Fibroblast of upper back skin (primary cell): ENCODE measurements at places on chromosomes 3 and 15.

GRCh38 chr3:25457671-25458419, 29.8 kb downstream of the RARB start:
- DNase-seq = no peak

DNA sequence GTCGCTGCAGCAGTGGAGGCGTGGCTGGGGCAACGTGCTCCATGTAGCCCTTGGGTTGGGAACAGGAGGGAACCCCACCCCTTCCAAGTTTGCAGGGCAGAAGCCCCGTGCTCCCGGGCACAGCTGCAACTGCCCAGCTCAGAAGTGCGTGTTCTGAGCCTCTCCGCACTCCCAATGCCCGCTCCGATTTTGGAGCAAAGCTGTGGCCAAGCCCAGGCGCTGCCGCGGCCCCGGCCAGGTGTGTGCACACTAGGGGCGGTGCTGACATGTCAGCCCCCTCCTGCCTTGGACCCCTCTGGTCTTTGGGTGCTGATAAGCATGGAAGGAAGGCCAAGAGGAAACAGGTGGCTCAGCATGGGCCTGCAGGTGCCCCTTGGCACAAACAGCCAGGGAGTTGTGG, 87.6 kb upstream of the TTBK2 start:
- DNase-seq = no peak

DNA sequence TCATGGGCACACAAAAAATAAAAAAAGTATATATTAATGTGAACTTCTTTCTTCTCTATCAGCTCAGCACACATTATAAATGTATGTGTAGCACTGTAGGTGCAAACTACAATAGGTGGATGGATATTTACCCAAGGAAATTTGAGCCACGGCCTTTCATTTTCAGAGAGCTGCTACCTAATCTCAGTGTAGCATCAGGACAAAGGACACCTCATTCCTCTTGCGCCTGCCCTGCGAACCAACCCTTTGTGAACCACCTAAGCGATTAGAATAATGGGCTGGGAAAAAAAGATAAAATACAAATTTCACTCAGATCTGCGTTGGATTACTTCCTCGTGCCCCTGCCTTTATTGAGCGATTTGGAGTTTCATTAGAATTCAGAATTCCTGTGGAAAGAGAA, 263.2 kb downstream of the NR2F2 start:
- no peak for DNase-seq

- DNase-seq = no peak
Observed at GRCh38 chr3:178088963-178089362, 447.3 kb upstream of the KCNMB2 start.

GRCh38 chr15:43988900-43989299, 162.1 kb downstream of the WDR76 start:
- no peak for DNase-seq

- no peak for DNase-seq
Observed at GRCh38 chr3:157327018-157327417, 109.6 kb upstream of the PTX3 start.

GRCh38 chr3:58321791-58322190, 10.9 kb upstream of the PXK start:
- DNase-seq = no peak

GRCh38 chr15:98686983-98687382, 38.6 kb downstream of the IGF1R start:
- no peak for DNase-seq

DNA sequence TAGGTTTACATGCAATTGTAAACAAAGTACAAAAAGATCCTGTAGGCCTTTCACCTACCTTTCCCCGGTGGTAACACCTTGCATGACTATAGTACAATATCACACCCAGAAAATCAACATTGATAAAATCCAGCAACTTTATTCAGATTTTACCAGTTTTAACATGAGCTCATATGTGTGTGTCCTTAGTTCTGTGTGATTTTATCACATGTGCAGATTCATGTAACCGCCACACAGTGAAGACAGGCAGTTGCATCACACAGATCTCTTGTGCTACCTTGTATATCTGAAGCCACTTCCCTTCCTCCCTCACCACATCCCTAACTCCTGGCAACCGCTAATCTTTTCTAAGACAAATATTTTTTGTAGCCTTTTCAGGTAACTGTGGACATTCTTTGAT, 183.5 kb upstream of the C2CD4B start:
- DNase-seq = no peak

- peak; percentile 12 for DNase-seq
Observed at GRCh38 chr3:35383719-35384555, 255.4 kb upstream of the ARPP21 start.

- DNase-seq = no peak
Observed at GRCh38 chr3:45021524-45022297, 4.4 kb upstream of the CLEC3B start.

- no peak for DNase-seq
Observed at GRCh38 chr15:77180270-77180669, 109.4 kb upstream of the TSPAN3 start.

- peak; percentile 23 for DNase-seq
Observed at GRCh38 chr3:119898478-119899191, 116.7 kb downstream of the NR1I2 start.

DNA sequence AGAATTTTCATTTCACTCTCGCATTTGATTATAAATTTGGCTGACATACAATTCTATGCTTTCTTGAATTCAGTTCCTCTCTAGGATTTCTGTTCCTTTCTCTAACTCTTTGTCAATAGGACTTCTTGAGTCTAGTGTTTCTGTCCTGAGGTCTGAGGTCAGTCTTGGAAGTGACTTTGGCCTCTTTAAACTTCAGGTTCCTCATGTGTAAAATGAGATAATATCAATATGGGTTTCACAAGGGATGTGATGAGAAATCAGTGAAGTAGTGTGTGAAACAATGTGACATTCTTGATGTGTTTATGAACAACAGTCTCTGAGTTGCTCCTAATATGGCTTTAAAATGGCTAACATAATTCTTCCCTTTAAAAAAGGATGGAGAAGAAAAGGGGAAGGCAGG, 92.2 kb downstream of the SV2B start:
- no peak for DNase-seq

DNA sequence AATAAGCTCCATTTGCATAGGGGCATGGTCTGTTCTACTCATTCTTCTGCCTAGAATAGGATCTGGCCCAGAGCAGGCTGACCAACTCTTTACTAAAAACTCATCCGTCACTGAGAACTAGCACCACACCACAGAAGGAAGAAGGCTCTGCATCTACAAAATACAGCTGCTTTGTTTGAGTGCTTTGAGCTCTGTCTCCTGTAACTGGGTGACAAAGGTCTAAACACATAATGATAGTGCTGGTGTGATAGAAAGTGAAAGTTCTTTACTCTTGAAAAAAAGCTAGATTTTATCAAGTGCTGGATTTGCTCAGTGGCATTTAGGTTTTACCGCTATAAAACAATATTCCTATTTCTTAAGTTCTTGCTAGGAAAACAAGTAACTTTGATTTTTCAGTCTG, 140.7 kb downstream of the FHIT start:
- DNase-seq = no peak

DNA sequence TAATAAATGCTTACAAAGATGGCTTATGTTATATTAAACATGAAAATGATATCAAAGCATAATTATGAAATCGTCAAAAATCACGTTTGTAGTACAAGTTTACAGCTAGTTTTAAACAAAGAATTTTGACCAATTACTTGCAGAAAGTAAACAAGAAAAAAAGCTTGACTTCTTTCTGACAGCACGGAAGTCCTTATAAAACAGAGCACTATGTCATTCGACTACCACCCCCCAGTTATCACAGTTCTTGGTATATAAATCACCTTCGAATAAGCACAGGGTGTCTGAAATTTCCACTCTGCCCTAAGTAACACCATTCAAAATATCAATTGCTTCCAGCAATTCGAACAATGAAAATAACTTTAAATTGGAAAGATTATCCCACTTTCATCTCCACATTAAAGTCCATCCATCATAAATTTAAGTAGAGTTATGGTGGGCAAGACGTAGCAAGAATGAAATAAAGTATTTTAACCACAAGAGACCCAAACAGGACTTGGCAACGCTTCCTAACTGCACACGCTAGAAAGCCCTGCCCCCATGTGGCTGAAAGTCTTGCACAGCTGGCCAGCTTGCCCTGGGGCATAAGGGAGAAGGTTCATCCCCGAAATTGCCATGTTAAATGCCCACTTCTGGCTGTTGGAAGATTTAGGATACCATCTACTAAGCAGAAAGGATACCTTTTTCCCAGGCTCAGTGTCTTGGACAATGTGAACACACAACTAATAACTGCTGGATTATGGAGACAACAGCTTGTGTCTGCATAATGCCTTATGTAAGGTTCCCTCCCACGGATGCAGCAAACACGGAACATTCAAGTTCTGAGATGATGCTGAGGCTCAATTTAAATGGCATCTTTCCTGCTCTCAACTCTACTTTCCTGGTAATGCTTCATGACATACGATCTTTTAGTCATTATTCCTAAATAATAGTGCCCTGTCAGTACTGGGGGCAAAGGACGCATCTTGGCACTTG, 116.4 kb upstream of the TJP1 start:
- peak; percentile 40 for DNase-seq

GRCh38 chr3:178676942-178677790, 140.9 kb downstream of the KCNMB2 start:
- DNase-seq = no peak

GRCh38 chr3:165635791-165636683, 201.2 kb downstream of the BCHE start:
- no peak for DNase-seq

GRCh38 chr3:132659365-132660051, at the start of gene ACAD11:
Gene ACAD11 (minus strand): TSS chr3:132659809. CDS start chr3:132659751, 58 bp downstream.
- DNase-seq = peak; percentile 64

GRCh38 chr3:192408647-192409200, 318.6 kb downstream of the FGF12 start:
- peak; percentile 3 for DNase-seq

DNA sequence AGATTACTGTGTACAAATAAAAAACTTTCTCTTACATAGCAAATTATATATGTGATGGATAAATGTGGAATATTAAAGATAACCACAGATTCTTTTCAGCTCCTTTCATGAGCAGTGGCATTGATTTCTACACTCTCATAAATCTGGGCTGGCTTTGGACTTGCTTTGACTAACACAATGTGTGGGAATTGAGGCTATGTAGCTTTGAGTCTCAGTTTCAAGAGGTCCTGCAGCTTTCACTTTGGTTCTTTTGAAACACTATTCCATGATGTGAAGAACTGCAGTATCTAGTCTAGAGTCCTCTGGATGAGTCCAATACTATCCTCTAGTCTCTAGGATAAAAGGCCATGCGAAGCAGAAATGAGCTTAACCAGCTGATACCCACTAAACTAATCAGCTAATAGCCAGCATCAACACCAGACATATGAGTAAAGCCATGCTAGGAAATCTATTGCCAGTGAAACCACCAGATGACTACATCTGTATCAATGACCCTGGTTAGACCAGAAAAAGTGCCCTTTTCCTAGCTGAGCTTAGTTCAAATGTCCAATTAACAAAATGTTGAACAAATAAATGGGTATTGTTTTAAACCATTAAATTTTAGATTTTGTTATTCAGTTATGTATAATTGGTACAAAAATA, 274.9 kb upstream of the ZPLD1 start:
- DNase-seq = no peak

DNA sequence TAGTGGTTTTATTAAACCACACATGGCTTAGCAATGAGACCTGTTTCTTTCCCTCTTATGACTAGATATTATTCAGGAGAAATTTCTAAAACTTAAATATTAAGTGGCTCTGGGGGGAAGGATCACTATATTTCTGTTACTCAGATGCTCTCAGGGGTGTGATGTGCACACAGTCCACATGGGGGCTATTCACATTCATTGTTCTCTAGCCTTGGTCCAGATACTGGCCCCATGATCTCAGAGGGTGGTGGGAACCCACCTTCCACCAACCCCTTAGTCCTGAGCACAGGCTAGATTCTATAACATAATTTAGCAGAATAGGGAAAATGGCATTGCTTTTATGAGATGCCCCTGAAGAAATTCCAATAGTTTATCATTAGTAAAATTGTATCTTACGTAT, 149.0 kb upstream of the ST8SIA2 start:
- no peak for DNase-seq

DNA sequence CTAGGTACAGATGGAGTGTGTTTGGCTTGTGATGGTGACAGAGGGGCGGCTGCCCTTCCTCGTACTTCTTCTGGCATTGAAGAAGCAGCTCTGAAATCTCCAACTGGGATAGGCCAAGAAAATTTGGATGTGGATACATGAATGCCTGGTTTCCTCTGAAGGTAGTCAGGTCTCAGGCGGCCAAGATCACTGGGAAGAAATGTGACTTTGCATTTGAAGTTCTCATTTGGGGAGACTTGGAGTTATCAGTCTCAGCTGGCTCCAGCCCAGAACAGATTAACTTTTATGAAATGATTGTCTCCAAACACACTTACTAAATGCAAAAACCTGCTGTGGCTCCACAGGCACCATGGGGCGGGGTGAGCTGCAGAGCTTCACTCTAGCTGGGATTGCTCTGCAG, 215.9 kb downstream of the THSD4 start:
- DNase-seq = no peak

GRCh38 chr3:126926684-126927400, 56.1 kb upstream of the PLXNA1 start:
- peak; percentile 75 for DNase-seq

- DNase-seq = no peak
Observed at GRCh38 chr3:111278959-111279358, 207.3 kb downstream of the NECTIN3 start.
